CD4-positive, CD25-positive, alpha-beta regulatory T cell (primary cell): ENCODE measurements at places on chromosomes 5 and 9. TPM values are rescaled to one million over a fixed set of nuclear protein-coding genes. Genes with fewer than 3 reads are reported as not detected.
A peak's percentile ranks its signal among the peaks of the same experiment; 100 is the strongest.

DNA sequence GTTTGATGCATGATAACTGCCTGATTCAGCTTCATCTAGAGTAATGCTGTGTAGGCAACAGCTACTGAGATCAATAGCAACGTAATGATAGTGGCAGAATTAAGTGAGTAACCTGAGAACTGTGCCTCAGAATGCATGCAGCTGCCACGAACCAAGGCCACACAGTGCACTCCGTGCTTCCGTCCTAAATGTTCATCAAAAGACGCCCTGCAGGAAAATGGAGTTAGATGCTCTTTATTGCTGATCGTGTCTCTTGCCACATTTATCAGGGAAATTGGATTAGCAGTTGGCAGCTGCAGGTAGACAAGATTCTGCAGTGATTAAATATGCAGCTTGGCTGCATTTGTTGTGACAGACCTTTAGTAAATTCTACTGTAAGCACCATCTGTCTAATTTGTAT is 107.7 kb upstream of the TLX3 start:
- DNase-seq: no peak

The MELK gene
- 1.7 TPM for total RNA-seq

The GFRA3 gene
- total RNA-seq: not detected

DNA sequence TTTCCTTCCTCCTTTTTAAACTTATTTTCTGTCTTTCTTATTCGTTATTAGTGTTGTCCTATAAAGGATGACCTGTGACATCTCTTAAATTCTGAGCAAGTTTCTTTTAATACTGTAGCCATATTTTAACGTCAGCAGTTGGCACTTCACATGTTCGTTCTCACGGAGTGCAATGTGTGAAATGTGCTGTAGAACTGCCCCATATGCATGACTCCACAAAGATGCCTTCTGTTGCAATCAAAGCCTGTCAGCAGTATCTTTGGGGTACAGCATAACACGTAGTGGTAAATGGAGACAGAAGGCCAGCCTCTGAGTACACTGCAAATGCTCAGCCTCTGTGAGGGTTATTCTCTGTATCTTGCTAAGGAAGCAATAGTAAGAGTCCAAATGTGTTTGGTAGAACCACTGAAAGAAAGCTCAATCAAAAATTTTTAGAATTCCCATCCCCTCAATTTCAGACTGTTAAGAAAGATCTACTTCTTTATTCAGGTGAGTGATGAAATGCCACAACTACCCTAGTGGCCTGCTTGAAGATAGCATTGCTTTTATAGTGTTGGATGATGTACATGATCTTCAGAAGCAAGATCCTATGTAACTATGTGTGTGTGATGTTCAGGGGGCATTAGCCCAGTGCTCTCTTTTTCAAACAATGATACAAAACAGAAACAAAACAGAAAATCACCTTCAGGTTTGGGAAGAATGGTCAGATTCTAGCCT is 277.7 kb downstream of the TMEM167A start:
- no peak for DNase-seq

DNA sequence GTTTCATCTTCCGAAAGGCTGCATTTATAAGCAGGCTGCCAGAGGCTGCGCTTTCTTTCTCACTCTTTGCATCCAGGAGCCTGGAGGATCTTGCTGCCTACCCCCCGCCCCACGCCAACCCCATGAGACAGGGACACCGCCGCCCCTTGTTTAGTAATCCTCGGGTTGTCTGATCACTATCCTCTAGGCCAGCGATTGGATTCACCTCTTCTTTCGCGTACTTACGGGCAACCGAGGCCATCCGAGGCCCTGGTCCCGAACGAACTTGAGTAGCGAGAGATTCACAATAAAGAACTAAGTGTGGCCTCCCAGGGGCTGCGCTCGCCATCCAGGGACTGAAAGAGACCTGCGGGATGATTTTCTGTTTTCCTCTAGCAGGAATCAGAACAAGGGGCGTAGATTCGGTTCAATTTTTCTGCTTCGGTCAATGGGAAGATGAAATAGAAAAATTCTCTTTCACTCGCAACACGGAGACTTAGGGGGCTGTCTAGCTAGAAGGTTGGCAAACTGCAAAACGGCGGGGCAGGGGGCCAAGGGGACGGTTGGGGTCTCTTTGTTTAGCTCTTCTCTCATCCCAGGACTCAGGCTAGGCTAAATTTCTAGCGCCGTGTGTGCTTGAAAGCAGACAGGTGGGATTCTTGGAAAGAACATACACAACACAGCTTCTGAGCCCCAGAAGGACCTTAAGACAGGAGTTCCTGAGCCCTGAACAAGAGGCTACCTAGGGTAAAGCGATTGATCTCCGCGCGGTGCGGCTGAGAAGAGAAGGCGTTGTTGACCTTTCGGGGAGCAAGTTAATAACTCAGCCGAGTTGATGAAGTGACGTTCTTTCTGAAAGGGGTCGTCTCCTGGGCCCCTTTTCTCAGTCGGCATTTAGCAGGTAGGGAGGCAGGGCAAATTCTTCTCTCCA is 5.8 kb upstream of the ISL1 start:
- DNase-seq: no peak

GRCh38 chr9:15422372-15423230 is at the start of gene SNAPC3:
TSS of gene SNAPC3 (plus strand) at chr9:15422876. CDS start at chr9:15422880, 4 bp downstream.
- peak; percentile 98 for DNase-seq

The OMD gene
- total RNA-seq: not detected

DNA sequence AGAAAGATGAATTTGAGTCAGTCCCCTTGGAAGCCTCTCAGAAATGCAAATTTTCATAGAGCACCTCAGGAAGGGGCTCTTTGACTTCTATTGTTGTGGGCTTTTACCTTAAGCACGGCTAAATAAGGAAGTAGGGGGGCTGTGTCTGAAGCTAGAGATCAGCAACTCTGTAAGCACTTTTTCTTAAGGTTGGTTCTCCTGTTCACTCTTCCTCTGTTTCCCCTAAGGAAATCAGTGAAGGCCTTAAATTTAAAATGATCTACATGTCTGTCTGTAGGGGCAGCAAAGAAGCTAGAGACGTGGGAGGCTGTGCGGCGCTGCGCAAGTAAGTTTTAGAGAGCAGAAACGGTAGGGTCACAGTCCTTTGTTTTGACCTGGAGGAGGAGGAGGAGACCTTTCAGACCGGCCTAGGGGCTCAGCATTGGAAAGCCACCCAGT is 1.2 kb upstream of the CDC14B start:
- DNase-seq: no peak

The MYMK gene
- total RNA-seq: not detected

DNA sequence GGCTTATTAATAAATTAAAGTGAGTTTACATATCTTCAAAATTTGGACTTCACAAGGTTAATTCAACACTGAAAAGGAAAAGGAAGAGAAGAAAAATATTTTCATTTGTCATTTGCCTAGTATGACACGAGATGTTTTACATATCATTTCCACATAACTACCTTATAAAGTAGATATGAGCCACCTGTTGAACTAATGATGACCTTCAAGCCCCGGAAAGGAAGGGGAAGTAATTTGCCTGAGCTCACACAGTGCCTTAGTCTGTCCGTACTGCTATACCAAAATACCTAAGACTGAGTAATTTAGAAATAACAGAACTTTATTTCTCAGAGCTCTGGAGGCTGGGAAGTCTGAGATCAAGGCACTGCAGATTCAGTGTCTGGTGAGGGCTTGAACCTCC is 17.9 kb downstream of the CMYA5 start:
- DNase-seq: no peak

The QSOX2 gene
- 16.6 TPM for total RNA-seq

DNA sequence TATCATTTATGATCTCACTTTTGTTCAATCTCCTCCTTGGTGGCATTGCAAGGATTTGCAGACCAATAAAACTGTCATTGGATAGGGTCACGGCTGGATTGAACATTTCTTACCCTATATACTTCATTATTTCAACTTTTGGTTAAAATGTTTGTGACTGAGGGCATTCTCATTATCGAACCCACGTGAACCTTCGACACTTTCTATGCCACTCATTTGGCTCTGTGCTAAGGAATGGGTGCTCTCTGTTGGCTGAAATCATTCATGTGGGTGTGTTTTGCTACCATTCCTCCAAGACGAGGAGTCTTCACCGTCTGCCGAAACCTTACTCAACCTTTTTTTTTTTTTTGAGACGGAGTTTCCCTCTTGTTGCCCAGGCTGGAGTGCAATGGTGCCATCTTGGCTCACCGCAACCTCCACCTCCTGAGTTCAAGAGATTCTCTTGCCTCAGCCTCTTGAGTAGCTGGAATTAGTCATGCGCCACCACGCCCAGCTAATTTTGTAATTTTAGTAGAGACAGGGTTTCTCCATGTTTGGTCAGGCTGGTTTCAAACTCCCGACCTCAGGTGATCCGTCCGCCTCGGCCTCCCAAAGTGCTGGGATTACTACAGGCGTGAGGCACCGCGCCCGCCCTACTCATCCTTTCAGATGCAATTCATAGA is 62.5 kb downstream of the CSNK1A1 start:
- DNase-seq: no peak

DNA sequence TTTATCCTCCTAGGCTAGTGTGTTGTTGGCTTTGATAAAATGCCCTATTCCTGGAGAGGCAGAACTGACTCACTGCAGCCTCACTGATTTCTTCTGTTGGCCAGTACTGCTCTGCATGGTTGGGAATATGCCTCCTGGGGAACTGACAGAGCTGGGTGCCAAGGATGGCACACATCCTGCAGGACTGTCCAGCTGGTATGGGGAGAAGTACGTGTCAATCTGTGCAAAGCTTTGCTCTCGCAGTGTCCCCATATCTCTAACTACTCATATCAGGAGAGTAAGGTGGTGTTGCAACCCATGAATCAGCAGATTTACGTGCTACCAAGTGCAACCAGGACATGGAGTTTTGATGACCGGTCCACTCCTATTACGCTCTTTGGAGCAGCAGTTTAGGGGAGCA is 74.7 kb downstream of the TEK start:
- DNase-seq: no peak

DNA sequence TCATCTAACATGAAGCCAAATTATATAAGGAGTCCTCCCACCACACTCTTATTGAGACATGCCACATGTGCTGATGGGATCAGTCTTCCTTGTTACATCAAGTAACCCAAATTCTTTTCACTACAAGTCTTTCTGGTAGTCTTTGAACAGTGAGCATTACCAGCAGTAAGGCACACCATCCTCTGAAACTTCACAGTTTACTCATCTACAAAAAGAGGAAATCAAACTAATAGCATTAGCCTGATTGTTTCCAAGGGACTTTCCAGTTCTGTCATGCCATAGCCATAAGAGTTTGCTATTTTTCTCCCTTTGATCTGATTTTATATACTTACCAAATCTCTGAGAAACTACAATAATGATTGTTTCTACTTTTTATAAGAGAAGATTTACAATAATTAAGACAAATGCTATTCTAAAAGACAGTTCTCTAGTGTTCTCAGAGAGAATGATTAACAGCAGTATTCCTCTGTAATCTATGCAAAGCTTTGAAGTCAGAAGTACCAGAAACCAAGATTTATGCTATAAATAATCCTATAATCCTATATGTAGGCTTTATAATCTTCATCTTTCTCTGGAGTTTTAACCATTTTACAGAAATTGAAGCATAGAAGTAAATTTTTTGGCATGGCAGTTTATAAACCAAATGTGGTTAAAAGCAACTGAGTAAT is 166.2 kb upstream of the ACO1 start:
- DNase-seq: no peak

DNA sequence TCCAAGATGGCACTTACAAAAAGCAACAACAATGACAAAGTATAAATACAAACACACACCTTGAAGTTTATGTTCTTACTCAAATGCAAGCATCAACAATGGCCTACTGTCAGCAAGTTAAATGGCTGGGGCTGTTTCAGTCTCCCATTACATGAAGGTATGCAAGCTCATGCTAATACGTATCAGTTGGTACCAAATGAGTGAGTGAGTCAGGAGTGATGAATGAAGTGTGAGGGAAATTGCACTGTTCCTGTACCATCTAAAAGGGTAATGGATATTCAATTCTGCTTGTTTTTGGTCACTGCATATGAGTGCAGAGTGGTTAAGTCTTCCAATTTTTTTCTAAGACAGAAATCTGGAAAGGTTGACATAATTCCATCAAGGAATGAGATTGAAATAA is 964.9 kb downstream of the MAT2B start:
- no peak for DNase-seq
